A375 (cell line): ENCODE measurements at places on chromosomes 2 and 18. TPM values are rescaled to one million over a fixed set of nuclear protein-coding genes. Genes with fewer than 3 reads are reported as not detected.

Gene MC5R
- 0.15 and 0.32 TPM in 2 replicates for total RNA-seq

Gene PIEZO2
- total RNA-seq = 0.79 and 3.7 TPM in 2 replicates

Gene IL36G
- total RNA-seq = not detected in 2 replicates

Gene CIAO1
- 95.5 and 104 TPM in 2 replicates for total RNA-seq

Gene CFAP221
- not detected in 2 replicates for total RNA-seq

Gene FZD7
- 13.5 and 14.6 TPM in 2 replicates for total RNA-seq

Gene TMEM131
- 7.7 and 9.0 TPM in 2 replicates for total RNA-seq

Gene TEKT4
- 0.08 TPM in 1 of 2 replicates, not detected in the other for total RNA-seq

Gene DES
- total RNA-seq = not detected in 2 replicates

Gene TMEM163
- 0.11 and 0.42 TPM in 2 replicates for total RNA-seq
